ENCODE measurements at places on chromosomes 5 and 9.
A peak's percentile ranks its signal among the peaks of the same experiment; 100 is the strongest.

GRCh38 chr9:77800924-77801551 lies 152.9 kb upstream of the GNA14 start:
- no peak for DNase-seq

GRCh38 chr5:138843316-138844124 lies 31.6 kb downstream of the LRRTM2 start:
- peak; percentile 46 for DNase-seq

DNA sequence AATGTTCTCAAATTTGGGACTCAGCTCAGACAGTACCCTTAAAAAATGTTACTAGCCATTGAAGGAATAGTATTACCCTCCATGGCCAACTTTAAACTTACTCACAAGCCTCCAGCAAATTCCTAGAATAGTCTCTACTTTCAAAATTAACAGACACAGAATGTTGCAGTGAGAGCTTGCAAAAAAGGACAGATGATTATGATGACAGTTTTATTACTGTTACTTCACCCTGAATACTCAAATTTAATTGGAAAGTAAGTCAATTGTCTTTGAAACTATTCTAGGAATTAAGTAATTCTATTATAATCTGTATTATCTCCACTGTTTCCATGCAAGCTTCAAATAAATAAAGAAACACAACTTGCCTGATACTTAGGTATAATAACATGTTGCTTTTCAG lies 288.3 kb downstream of the SLF1 start:
- peak; percentile 9 for DNase-seq

DNA sequence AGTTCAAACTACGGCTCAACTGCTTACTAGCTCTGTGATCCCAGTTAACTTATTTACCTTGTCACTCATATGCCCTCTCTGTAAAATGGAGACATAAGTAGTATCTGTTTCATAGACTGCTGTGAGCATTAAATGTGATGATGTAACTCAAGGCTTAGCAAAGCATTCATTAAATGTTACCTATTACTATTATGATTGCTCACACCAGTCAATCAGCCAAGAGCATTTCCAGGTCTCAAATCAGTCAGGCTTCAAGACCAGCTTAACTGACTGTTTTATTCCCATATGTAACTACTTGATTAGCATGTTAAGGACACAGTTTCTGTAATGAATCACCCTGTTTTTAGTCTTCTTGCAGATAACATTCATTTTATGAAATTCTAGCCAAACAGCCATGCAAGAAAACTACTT lies 413.3 kb downstream of the MLLT3 start:
- DNase-seq = no peak

- DNase-seq = no peak
These were observed 194.1 kb downstream of the MCTP1 start for GRCh38 chr5:95090774-95091173.

DNA sequence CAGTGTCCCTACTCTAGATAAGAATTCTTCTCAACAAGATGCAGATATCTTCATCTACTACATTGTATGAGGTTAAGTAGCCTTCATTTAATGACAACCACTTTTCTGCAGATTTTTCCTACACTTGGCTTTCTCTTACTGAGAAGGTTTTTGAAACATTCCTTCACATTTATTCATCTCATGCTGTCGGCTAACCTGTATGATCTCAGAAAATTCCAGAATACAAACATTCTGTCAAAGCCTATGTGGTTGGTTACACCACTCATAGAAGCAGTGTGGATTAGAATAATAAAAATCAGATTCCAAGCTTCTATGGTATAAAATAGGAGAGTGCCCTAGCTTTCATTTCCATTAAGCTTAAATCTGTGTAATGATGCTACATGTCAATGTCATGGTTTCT lies 39.4 kb upstream of the ERCC6L2 start:
- DNase-seq = peak; percentile 75

DNA sequence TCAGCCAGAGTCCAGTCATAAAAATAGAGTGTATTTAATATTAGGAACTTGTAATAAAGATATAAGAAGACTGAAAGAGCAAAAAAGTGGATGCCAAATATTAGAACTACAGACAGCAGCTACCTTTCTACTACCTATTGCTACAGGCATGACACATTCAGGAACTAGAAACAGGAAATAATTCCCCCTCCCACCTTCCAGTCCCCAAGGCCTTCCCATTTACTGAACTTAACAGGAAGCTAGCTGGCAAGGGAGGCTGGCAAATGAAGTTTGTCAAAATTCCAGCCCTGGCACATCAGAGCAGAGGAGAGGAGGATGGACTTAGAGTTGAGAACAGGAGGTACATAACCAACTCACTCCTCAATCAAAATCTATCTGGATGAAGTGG lies 50.2 kb upstream of the RIC1 start:
- DNase-seq = no peak

- DNase-seq = no peak
These were observed 131.6 kb downstream of the PARP8 start for GRCh38 chr5:50798002-50798401.

- DNase-seq = no peak
These were observed 148.9 kb downstream of the FGF18 start for GRCh38 chr5:171568389-171568788.

GRCh38 chr9:132509928-132510874 lies 72.2 kb upstream of the BARHL1 start:
- peak; percentile 15 for DNase-seq

DNA sequence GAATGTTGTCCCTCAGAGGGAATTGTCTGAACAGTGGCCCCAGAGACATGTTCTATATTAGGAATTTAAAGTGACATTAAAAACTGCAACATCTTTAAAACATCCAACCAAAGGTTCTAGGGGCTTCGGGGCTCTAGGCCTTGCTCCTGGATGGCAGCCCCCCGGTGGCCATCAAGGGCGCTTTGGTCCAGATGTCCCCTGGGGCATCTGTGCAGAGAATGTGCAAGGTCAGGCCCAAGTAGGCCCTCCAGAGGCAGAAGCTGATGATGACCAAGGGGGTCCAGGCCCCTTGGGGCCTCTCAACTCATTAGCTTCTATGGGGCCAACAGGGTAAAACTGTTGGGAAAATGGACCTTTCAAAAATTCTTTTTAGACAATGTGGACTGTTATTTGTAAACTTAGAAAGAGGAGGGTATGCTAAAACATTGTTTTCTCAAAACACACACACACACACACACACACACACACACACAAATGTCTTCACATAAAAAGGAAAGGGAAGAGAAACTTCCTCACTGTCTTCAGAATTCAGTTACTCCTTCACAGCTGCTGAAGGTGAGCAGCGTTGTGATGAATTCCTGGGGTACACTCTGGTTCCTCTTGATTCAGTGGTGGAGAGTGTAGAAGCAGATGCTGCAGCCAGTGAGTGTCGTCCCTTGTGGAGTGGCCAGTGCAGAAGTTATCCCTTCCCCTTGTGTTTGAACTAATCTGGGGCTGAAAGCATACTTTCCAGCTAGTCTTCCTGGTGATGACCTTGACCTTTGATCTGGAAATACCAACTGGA lies 125.2 kb downstream of the WDR41 start:
- DNase-seq = no peak

- no peak for DNase-seq
These were observed 241.0 kb upstream of the IRX1 start for GRCh38 chr5:3354606-3355005.

DNA sequence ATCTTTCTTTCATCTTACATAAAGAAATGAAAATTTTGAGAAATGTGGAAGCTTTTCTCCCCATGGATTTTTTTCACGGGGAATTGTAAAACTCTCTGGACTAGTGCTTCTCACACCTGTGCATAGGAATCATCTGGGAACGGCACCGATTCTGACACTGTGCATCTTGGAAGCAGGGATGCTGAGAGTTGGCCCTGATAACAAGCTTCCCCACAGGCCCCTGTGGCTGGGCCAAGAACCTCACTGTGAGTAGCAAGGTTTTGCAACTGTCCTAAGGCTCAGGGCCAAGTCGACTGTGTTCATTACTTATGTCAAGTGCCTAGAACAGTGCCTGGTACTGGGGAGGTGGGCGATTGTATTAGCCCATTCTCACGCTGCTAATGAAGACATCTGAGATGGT lies 107.9 kb upstream of the ICE1 start:
- DNase-seq = no peak

GRCh38 chr9:131810351-131811170 lies 70.7 kb upstream of the RAPGEF1 start:
- DNase-seq = no peak

GRCh38 chr5:154487541-154487940 lies 9.5 kb upstream of the HAND1 start:
- DNase-seq = no peak

Measured in fibroblast of upper back skin (primary cell).